ENCODE measurements at places on chromosomes 16 and 17.
A peak's percentile ranks its signal among the peaks of the same experiment; 100 is the strongest.

DNA sequence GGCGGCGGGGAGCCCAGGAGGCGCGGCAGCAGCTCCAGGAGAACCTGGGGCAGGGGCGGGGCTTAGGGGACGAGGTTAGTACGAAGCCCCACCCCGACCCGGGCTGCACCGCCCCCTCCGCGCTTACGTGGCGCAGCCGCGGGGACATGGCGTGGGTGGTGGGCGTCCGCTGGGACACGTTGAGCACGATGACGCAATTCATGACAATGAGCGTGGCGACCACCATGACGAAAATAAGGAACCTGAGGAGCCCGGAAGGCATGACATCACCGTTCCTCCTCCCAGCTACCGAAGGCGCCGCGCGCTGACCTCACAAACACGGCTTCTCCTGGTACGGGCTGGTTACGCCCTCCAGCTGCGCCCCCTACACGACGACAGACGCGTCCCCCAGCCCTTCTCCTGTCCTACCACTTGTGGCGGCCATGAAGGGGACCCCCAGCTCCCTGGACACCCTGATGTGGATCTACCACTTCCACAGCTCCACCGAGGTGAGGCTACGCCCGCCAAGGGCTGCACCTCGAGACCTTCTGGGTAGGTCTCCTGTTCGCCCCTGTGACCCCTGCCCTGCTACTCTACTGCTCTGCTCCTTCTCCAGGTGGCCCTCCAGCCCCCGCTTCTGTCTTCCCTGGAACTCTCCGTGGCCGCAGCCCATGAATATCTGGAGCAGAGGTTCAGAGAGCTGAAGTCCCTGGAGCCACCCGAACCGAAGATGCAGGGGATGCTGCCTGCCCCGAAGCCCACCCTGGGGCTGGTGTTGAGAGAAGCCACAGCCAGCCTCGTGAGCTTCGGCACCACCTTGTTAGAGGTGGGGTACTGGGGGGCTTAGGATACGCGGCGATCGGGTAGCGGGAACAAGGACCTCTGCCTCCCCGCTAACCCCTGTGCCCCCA, at the start of gene C17orf107:
Gene C17orf107, plus strand, starts transcription at position 196 of the 890 bp plus-strand sequence. Its CDS starts 227 bp downstream, at position 423.
- peak; percentile 82 for DNase-seq

DNA sequence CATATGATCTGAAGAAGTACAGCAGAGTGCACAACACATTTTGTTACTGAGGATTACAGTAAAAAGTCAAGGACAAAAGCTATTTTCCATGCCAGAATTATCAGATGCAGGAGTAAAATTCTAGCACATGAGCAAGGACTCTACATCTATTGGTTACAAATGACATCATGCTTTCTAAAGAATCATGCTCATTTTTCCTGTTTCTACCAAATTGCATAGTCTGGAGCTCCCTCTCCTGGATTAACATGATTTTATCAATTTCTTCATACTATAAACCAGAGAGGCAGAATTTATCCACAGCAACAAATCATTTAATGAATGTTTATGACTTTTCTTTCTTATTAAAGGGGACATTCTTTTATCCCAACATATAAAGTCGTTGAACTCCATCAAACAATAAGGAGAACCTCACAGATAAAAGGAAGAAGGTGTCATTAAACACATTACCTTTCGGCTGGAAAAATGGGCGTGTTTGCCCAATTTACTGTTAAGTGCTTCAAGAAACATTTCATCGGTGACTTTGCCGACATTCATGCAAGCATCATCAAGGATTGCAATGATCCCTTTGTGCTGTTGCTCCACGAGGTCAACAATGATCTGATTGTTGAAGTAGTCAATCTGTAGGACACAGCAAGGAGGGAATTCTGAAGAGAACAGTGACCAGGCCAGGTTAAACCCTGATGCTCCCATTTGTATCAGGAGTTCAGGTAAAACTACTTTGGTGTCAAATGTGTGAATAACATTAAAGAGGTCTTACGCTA, 121.7 kb downstream of the MYO1D start:
- no peak for DNase-seq

DNA sequence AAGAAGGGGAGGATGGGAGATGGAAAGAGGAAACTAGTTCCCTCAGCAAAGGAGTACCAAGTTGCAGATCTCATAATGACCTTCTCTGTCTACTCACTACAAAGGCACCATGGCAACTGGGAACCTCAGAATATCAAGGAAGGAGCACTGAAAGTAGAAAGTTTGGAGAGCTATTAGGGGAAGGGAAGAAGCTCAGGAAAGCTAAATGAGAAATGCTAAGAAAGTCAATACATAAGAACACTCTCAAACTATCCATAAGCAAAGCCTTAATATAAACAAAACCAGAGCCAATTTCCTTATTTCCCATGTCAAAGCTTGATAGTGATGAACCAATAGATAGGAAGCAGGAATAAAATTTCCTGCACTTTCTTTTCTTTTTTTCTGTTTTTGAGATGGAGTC, 57.9 kb upstream of the C17orf78 start:
- no peak for DNase-seq

GRCh38 chr16:46833460-46833800, 2.5 kb upstream of the C16orf87 start:
- DNase-seq, result no peak

DNA sequence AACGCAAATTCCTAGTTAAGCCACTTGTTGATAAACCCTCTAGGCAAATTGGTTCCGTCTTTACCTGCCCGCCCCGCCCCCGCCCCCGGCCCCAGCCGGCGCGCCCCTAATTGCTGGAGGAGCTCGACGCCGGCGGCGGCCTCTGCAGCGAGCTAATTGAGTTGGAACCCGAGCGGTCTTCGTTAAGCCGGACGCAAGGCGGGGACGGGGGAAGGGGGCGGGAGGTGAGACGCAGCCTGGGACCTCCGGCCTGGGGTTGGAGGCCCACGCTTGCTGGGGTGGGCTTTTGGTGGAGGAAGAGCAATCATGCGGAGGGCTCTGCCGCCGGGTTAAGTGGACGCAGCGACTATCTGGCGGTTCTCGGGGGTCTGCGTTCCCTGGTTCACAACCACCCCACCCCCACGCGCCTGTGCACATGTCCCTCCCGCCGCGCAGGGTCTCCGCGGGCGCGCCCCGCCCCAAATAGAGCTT, 12.7 kb upstream of the FOXF1 start:
- DNase-seq, result no peak

GRCh38 chr17:2485543-2485942, 26.1 kb downstream of the METTL16 start:
- DNase-seq, result no peak

DNA sequence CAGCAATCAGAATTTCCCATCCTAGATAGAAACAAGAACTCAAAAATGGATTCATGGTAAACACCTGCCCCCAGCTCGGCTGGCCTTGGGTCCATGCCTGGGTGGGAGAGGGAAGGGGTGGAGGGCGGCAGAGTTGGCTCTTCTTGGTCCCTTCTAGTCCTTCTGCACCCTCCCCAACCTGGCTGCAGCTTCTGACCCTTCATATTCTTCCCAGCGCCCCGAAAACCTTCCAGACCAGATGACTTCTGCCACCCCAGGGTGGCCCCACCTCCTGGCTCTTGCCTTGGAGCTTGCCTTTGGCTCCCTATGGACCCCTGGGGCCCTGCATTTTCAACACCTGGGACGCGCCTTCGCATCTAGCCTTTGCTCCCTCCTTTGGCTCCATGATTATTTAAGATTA, 5.4 kb upstream of the GJD3 start:
- no peak for DNase-seq

GRCh38 chr16:12551946-12552345, 251.7 kb downstream of the CPPED1 start:
- DNase-seq, result no peak

DNA sequence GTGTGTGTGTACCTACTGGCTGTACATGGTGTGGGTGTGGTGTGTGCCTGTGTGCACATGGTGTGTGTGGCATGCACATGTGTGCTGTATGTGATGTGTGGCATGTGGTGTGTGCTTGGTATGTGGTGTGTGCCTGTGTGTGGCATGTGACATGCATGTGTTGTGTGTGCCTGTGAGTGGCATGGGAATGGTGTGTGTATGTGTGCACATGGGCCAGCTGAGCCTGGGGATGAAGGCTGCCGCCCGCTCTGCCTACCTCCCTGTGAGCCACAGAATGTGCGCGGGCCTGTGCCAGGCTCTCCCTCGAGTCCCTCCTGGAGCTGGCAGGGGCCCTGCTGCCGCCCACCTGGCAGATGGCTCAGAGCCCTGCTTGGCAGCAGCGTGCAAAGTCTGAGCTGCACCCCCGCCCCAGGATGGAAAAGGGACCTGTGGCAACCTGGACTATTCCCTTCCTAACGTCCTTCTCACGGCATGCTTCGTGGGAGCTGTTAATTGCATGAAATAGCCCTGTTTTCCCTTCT, 9.3 kb downstream of the PRSS27 start:
- DNase-seq, result no peak

GRCh38 chr16:10323528-10323869, 62.4 kb upstream of the ATF7IP2 start:
- DNase-seq, result no peak

- DNase-seq, result no peak
These were observed 156.4 kb upstream of the CCL2 start for GRCh38 chr17:34098699-34099098.

Data from stimulated activated CD8-positive, alpha-beta memory T cell treated with anti-CD3 and anti-CD28 coated beads, Interleukin-7, amount 100 ng/mL, for 1 hour (primary cell).